ENCODE measurements at places on chromosomes 16 and 17.

GRCh38 chr16:87572959-87573358 lies 29.3 kb upstream of the JPH3 start:
- no peak for DNase-seq

GRCh38 chr17:8965394-8966168 lies at the start of gene PIK3R5:
TSS of gene PIK3R5 (minus strand) at chr17:8965707. CDS start at chr17:8911494, 54,213 bp downstream.
- peak; percentile 64 for DNase-seq

GRCh38 chr17:59530531-59530930 lies 34.9 kb upstream of the DHX40 start:
- no peak for DNase-seq

DNA sequence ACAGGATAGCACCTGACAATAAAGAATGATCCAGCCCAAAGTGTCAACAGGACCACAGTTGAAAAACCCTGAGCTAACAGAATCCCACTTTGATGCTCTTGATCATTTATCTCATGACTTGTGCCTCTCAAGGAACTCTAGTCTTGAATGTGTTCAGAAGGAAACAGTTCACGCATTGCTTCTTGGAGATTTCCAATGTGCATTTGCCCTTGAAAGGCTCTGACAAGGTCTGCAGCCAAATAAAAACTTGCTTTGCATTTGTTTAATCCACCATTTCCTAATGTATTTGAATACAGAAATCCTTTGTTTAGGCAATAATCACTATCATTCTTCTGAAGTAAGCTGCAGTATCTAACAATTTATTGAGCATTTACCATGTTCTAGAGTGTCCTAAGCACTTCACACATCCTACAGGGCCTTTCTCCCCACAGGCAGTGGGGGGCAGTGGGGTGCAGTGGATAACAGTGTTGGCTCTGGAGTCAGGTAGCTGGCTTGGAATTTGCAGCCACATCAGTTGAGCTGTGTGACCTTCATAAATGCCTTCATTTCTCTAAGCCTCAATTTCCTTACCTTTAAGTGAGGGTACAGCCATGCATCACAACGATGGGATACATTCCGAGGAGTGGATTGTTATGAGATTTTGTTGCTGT lies 239.7 kb downstream of the XYLT1 start:
- no peak for DNase-seq

- DNase-seq: no peak
Measured at GRCh38 chr17:70123193-70123592, 46.1 kb upstream of the KCNJ2 start.

DNA sequence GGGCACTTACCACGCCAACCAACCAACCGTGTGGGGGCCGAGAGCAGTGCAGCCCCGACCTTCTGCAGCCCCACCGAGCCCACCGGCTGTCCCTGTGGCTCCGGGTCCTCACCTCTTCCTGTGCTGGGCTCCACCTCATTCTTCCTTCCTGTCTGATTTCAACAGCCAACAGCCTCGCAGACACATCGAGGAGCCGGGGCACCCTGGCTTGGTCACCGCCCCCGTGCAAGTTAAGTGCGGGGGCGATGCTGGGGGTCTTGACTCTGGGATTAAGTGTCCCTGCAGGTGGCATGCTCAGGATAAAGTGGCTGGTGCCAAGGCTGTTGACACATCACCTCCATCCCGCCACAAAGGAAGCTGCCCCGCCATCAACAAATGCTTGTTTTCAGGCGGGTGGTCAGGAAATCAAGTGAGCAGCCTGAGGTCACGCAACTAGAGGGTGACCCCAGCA lies at the start of gene NLRC3:
Gene NLRC3 (minus strand): TSS at position 102 of the 451 bp plus-strand sequence. CDS start 12,367 bp downstream, outside the sequence.
- no peak for DNase-seq

DNA sequence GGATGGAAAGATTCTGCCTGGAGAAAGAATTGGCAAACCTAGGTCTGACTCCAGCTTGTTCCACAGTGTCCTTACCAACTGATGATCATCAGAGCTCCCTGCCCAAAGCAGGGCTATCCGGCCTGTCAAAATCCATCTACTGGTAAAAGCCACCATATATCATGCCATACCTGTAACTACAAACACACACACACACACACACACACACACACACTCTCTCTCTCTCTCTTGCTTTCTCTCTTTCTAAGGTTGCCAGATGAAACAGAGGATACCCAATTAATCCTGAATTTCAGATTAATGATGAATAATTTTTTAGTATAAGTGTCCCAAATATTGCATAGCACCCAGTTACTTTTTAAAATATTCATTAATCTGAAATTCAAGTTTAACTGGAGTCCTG lies 1.5 kb upstream of the MMP28 start:
- DNase-seq: no peak

DNA sequence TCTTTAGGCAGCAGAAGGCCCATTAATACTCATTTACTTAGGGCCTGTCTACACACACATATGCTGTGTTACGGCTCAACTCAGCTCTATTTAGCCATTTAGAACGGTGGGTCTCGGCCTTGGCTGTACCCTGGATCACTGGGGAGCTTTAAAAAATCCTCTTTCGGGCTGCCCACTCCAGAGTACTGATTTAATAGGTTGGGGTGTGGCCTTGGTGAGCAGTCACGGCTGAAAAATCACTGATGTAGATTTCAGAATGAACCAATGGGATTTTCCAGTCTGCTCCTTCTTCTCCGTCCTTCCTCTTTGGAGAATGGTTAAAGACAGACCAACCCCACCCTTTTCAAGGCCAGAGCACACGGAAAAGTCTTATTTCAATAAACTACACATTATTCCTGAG lies 223.5 kb downstream of the CCDC182 start:
- DNase-seq: no peak

DNA sequence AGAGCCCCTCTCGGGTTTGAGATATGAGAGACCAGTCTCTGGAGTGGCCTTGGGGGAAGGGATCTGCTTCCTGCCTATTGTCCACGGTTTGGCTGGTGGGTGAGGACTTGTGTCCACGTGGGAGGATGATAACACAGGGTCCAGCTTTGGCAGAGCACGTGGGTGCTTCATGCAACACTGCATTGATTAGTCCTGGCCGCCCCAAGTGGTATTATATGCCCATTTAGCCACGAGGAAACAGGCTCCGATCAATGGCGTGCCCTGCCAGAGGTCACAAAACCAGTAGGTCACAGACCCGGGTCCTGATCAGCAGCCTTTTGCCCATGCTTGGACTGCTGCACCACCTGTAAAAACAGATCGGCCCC lies 141.6 kb downstream of the RGS9 start:
- no peak for DNase-seq
